Effector memory CD4-positive, alpha-beta T cell (primary cell): ENCODE measurements at places on chromosomes 4 and X.
A peak's percentile ranks its signal among the peaks of the same experiment; 100 is the strongest.

GRCh38 chr4:5787311-5787710, 76.3 kb downstream of the EVC start:
- H3K4me1 ChIP-seq, result no peaks in the 10 kb centered on the region
- DNase-seq, result no peak
- no peak overlapping the region for H3K27ac ChIP-seq
- no peak overlapping the region for H3K4me3 ChIP-seq
- H3K36me3 ChIP-seq, result no peaks in the 10 kb centered on the region

DNA sequence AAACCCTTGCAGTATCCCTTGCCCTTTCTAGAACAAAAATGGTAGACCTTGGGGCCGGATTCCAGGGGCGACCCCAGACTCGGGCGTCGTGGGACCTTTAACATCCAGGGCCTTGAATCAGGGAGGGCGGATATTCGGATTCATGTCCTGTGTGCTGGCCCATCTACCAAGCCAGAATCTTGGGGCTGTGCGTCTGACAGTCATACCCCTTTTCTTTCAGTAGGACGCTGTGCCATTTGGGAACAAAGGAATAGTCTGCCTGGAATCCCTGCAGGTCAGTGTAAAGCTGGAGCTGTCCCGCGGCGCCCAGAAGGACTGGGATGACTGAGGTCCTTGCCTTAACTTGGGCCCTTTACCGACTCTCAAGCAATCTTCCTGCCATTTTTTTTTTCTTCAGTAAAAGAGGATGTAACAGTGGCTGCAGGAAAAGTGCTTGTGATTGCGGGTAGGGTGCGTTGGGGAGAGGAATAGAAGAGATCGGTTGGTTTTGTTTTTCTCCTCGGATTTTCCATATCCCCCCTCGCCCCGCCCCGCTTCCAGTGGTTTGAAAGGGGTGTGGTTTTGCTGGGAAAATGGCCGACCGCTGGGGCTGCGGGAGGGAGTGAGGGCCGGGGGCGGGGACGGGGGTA, 518 bp downstream of the ARMCX1 start:
- no peak for DNase-seq
- H3K27me3 ChIP-seq, result no peaks in the 10 kb centered on the region
- no peaks in the 10 kb centered on the region for H3K36me3 ChIP-seq

DNA sequence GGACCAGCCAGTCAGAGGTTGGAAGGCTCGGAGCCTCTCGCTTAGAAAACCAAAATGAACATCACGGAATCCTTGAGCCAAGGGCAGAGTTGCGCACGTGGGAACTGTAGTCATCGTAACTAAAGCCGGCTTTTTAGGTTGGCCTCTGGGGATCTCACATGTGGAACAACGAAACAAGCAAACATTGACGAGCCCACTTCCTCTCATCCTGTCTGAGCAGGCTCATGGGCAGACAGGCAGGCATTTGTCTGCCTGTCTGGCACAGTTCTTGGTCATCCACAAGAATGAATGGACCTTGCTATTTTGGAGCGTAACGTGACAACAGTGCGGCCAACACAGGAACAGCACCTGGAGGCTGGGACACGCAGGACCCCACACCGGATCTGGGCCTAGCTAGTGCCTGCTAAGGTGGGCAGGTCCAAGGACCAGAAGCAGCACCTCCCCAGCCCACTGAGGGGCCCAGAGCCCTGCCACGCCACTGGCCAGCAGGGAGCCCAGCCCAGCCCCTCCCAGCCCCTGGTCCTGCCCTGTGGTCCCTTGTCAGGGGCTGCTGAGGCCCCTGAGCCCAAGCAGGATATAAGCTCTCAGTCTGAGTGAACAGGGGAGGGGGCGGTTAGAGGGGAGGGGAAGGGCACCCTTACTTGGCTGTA, 9.2 kb upstream of the TREX2 start:
- peaks cover 8% of the 10 kb centered on the region for H3K36me3 ChIP-seq
- H3K4me1 ChIP-seq, result no peaks in the 10 kb centered on the region
- H3K4me3 ChIP-seq, result no peak overlapping the region
- DNase-seq, result no peak
- no peaks in the 10 kb centered on the region for H3K27me3 ChIP-seq

DNA sequence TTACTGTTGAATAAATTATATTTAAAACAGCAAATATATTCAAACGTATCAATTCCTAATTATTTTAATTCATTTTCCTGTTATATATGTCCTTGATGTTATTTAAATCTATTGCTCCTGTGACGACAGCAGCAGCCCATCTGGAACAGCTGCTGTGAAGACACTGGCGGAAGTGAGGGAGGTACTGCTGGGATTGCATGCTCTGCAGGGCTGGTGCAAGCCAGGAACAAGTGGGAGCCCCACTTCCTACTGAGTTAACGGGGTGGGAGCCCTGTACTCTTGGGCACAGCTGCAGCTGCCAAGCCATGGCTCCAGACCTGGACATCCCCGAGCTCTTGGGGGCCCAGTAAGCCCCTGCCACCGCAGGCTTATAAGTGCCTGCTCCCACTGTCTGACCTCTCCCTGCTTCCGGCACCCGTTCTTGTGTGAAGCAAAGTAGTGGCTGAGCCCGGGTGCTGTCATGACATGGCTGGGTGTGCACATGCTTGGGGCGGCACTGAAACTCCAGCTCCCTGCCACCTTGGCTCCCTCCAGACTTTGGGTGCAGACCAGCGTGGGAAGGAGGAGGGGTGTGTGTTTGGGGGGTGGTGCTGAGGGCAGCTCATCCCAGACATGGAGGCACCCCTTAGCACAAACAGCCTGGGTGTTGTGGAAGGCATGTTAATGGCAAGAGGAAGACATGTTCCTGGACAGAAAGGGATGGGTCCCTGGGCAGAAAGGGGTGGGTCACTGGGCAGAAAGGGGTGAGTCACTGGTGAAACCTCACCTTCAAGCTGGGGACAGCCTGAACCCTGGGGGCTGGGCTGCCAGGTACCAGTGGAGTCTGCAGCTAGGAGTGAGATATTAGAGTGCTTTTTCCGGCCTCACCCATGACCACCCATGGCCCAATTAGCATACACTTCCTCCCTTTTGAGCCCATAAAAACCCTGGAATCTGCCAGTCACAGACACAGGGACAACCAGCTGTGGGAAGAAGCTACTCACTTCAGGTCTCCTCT, 1981.3 kb upstream of the IGFBP7 start:
- H3K27me3 ChIP-seq, result no peaks in the 10 kb centered on the region
- no peaks in the 10 kb centered on the region for H3K36me3 ChIP-seq
- H3K4me3 ChIP-seq, result no peak overlapping the region
- no peak overlapping the region for H3K27ac ChIP-seq
- no peak for DNase-seq

- no peaks in the 10 kb centered on the region for H3K36me3 ChIP-seq
- H3K27ac ChIP-seq, result no peak overlapping the region
- DNase-seq, result no peak
- no peaks in the 10 kb centered on the region for H3K4me1 ChIP-seq
- H3K4me3 ChIP-seq, result no peak overlapping the region
- H3K27me3 ChIP-seq, result no peaks in the 10 kb centered on the region
These were observed 18.2 kb downstream of the UGT2B11 start for GRCh38 chr4:69196209-69196965.

GRCh38 chr4:5865896-5866599, 26.8 kb downstream of the CRMP1 start:
- H3K4me3 ChIP-seq, result no peak overlapping the region
- H3K36me3 ChIP-seq, result no peaks in the 10 kb centered on the region
- H3K27ac ChIP-seq, result no peak overlapping the region

- H3K4me1 ChIP-seq, result no peaks in the 10 kb centered on the region
- DNase-seq, result no peak
- H3K36me3 ChIP-seq, result no peaks in the 10 kb centered on the region
- H3K27me3 ChIP-seq, result no peaks in the 10 kb centered on the region
- H3K27ac ChIP-seq, result no peak overlapping the region
- H3K4me3 ChIP-seq, result no peak overlapping the region
These were observed 81.8 kb upstream of the RBPJ start for GRCh38 chr4:26238778-26239679.

GRCh38 chr4:153497091-153497531, 31.0 kb downstream of the TMEM131L start:
- H3K36me3 ChIP-seq, result no peaks in the 10 kb centered on the region
- H3K4me3 ChIP-seq, result peak overlapping the region; percentile 18
- peak overlapping the region; percentile 78 for H3K27ac ChIP-seq

GRCh38 chr4:141124224-141124623, 9.0 kb downstream of the RNF150 start:
- DNase-seq, result no peak
- peaks cover 4% of the 10 kb centered on the region for H3K27me3 ChIP-seq
- H3K36me3 ChIP-seq, result no peaks in the 10 kb centered on the region
- no peak overlapping the region for H3K27ac ChIP-seq

DNA sequence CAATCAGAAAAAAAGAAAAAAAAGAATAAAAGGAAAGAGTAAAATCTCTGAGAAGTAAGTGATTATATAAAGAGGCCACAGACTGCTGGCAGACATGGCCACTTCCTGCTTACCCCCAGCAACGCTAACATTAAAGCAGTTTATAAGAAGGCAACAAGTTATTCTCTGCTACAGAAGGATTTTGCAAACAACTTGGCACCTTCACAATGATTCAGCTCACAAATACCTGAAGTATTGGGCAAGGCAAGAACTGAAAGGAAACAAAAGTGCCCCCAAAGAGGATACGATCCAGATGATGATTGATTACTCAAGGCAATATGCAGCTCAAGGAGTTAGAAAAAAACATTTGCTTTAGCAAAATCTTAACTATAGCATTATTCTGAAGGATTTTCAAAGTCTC, 718.8 kb downstream of the KLHL13 start:
- no peaks in the 10 kb centered on the region for H3K27me3 ChIP-seq
- no peaks in the 10 kb centered on the region for H3K36me3 ChIP-seq
- no peak overlapping the region for H3K27ac ChIP-seq
- no peak for DNase-seq

DNA sequence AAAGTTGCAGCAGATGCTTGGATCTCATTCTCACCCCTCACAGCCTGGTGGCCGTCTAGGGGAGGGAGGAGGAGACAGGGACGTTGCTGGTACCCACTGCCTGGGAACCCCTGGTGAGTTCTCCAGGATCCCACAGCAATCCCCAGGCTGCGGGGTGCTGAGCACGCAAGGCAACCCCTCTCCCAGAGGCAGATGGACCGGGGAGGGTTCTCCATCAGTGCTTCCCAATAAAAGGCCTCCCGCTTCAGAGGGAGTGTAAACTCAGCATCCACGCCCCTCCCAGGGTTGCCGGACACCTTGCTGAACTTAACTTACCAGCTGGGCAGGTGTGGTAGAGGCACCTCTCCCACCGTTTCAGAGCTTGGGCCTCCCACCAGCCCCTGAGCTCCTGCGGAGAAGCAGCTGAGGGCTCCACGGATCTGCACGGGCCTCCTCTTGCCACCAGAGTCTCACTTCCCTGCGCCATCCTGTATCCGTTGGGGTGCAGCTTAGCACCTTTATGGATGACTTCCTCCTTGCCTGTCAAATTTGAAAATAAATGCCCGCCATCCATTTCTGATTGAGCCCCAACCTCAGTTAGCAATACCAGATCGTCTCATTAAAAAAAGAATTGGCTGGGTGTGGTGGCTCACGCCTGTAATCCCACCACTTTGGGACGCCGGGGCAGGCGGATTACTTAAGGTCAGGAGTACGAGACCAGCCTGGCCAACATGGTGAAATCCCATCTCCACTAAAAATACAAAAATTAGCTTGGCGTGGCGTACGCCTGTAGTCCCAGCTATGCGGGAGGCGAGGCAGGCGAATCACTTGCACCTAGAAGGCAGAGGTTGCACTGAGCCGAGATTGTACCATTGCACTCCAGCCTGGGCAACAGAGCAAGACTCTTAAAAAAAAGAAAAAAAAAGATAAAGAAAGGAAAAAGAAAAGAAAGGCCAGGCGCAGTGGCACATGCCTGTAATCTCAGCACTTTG, 14.8 kb upstream of the TBC1D14 start:
- H3K4me3 ChIP-seq, result no peak overlapping the region
- no peaks in the 10 kb centered on the region for H3K36me3 ChIP-seq
- H3K27me3 ChIP-seq, result no peaks in the 10 kb centered on the region
- H3K4me1 ChIP-seq, result peaks cover 22% of the 10 kb centered on the region
- no peak overlapping the region for H3K27ac ChIP-seq

DNA sequence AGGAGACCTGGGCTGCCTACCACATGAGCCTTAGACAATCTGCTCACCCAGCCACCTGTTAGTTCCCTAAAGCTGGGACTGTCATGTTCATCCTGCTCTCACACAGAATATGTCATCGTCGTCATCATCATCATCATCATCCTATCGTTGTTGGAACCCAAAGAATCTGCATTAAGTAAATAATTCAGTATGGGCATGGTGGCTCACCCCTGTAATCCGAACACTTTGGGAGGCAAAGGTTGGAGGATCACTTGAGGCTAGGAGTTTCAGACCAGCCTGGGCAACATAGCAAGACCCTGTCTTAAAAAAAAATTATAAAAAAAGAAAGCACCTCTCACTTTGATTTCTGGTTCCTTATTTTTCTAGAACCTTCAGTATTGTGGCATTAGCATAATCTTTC, 6.4 kb downstream of the ENOPH1 start:
- peaks cover 5% of the 10 kb centered on the region for H3K4me1 ChIP-seq
- no peak overlapping the region for H3K4me3 ChIP-seq
- DNase-seq, result no peak
- peaks cover 6% of the 10 kb centered on the region for H3K36me3 ChIP-seq

DNA sequence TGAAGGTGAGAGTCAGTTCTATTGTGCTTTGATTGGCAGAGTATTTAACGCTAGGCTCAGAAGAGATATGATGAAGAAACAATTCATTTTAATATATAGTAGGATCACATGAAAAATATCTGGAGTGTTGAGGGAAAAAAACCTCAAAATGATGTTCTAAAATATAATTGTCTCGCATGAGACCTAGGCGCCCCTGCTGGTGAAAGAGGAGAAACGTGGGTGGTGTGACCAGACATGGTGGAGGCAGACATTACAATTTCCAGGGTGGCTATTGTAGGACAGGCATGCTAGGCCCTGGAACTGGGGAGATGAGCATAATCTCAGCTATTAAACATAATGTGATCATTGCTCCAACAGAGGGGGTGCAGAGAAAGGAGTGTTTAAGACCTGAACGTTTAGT, 210.0 kb downstream of the HS3ST1 start:
- H3K4me1 ChIP-seq, result no peaks in the 10 kb centered on the region
- H3K27me3 ChIP-seq, result no peaks in the 10 kb centered on the region
- H3K27ac ChIP-seq, result no peak overlapping the region
- H3K4me3 ChIP-seq, result no peak overlapping the region

DNA sequence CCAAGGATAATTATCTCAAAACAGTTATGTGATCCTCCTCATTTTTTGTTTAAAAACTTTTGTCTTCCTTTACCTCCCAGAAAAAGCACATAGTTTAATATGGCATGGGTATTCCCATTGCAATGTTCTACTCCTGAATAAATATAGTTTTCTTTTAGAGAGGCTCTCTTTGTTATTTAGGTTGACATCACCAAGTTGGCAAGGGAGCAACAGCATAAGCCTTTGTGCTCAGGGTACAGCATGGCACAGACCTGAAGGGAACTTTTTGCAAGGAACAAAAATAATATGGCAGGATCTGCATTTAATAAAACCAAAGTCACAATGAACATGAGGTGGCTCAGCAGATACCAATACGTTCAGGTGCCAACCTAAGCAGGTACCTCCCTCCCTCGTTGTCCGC, 47.1 kb upstream of the NPY2R start:
- H3K27me3 ChIP-seq, result no peaks in the 10 kb centered on the region
- no peak overlapping the region for H3K4me3 ChIP-seq
- H3K4me1 ChIP-seq, result no peaks in the 10 kb centered on the region
- DNase-seq, result no peak
- no peak overlapping the region for H3K27ac ChIP-seq

- no peak for DNase-seq
- H3K27ac ChIP-seq, result no peak overlapping the region
- H3K36me3 ChIP-seq, result no peaks in the 10 kb centered on the region
- no peak overlapping the region for H3K4me3 ChIP-seq
These were observed 13.0 kb downstream of the RGN start for GRCh38 chrX:47091149-47091775.
